ENCODE measurements at places on chromosomes 13 and 19. TPM values are rescaled to one million over a fixed set of nuclear protein-coding genes. Genes with fewer than 3 reads are reported as not detected.

The MRPL54 gene
- polyA plus RNA-seq: 35.9 TPM

The ZGLP1 gene
- 5.4 TPM for polyA plus RNA-seq

The SLC7A9 gene
- 9.7 TPM for polyA plus RNA-seq

The KLC3 gene
- polyA plus RNA-seq: 0.27 TPM

GRCh38 chr19:7701654-7702457, at the start of gene FCER2:
Gene FCER2 (minus strand): TSS chr19:7702131. CDS start chr19:7699760, 2,371 bp downstream.
- DNase-seq: no peak

DNA sequence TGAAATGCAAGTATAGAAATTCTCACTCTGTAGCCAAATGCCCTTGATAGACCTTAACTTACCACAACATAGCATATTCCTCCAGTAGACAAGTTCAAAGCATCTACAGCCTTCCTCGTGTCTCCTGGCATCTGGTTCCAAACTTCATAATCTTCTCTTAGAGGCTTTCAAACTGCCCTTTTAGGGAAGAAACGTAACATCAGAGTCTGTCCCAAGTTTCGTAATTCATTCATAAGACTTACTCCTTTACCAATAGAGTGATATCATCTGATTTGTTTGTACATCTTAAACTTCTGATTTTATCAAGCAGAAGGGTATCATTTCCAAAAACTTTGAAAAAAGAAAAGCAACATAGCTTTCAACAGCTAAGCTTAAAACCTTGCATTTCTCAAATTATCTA, 137.4 kb downstream of the SPRY2 start:
- no peak for DNase-seq

DNA sequence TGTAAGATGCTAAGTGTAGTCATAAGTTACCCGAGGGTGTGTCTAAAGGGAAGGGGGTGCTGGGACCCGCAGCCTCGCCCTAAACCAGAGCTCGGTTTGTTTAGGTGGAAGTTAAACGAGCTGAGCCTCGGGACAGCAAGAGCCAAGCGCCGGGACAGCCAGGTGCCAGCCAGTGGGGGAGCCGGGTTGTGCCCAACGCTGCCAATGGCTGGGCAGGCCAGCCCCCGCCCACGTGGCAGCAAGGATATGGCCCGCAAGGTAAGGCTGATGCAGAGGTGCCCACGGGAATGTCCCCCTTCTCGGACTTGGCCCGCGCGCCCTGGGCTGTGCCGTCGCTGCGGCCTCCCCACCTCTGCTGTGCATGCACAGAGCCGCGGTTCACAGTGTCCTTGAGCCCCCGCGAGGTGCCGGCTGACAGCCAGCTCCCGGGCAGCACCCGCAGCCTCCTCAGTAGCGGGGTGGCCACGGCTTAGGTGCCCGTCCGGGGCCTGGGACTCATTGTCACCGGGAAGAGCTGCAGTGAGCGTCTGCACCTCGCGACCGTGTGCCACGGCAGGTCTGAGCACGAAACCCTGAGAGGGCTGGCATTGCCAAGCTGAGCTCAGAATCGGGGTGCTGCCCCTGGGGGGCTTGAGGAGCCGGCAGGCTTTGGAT, 9.3 kb upstream of the RPS15 start:
- no peak for DNase-seq

DNA sequence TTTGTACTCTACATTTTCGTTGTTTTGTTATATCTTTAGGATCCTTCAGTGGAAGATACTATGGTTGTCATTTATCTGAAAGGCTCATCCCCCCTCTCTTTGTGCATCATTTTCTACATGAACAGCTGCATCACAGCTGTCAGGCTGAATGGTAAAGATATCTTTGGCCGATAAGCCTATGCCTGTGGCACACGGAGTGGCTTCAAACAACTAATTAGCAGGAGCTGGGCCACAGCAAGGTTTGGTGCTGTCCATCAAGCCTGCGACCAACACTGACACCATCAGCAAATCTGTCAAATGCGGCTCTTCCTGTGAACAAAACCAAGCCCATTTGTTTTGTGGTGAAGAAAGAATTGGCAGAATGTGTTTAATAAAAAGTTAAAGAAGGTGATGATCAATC, 334.4 kb downstream of the PCDH9 start:
- no peak for DNase-seq

DNA sequence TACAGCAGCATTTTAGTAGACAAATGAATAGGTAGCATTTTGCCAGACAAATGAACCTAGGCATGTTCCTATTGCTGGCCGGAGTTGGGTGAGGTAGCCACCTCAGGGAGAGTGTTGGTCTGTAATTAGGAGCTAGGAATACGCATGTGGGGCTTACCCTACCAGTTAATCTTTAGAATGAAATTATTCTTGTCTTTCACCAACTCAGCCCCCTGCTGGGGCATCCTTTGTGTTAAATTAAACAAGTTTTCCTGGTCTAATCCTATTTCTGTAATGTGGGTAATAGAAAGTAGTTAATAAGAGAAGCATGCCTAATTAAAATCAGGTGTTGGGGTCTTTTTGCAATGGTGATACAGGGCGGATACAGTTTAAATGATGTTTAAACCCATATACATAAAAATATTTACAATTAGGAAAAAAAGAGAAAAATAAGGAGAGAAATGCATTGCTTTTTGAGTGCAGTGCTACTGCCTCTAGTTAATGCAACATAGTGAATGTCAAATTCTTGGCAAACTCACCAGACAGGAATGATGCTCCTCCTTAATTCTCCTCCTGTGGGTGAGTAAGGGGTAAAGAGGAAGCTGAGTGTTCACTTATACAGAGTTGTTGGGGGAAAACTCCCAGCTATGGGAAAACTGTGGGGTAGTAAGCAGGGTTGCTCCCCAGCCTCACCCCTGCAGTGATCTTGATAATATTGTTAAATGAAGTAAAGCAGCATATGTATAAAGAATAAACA, 276.4 kb upstream of the EDNRB start:
- DNase-seq: no peak

- no peak for DNase-seq
Measured at GRCh38 chr13:21905486-21905885, 234.6 kb downstream of the FGF9 start.

- no peak for DNase-seq
Measured at GRCh38 chr13:51645154-51645650, 60.9 kb downstream of the WDFY2 start.

GRCh38 chr19:18895038-18895823, 727 bp downstream of the CERS1 start:
- DNase-seq: no peak

DNA sequence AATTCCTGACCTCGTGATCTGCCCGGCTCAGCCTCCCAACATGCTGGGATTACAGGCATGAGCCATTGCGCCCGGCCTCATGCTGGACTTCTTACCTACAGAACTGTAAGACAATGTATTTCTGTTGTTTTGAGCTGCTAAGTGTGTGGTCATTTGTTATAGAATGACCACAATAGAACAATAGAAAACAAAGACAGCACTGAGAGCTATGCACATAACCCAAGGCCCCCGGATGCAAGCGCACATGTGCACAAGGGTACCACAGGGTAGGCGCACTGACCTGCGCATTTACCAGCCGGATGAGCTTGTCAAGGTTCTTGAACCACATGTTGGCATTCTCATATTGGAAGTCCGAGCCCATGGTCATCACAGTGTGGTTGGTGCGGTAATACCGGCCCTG, 5.6 kb downstream of the MAN2B1 start:
- DNase-seq: no peak

GRCh38 chr19:48627201-48627864, 8.0 kb downstream of the SPHK2 start:
- DNase-seq: no peak

DNA sequence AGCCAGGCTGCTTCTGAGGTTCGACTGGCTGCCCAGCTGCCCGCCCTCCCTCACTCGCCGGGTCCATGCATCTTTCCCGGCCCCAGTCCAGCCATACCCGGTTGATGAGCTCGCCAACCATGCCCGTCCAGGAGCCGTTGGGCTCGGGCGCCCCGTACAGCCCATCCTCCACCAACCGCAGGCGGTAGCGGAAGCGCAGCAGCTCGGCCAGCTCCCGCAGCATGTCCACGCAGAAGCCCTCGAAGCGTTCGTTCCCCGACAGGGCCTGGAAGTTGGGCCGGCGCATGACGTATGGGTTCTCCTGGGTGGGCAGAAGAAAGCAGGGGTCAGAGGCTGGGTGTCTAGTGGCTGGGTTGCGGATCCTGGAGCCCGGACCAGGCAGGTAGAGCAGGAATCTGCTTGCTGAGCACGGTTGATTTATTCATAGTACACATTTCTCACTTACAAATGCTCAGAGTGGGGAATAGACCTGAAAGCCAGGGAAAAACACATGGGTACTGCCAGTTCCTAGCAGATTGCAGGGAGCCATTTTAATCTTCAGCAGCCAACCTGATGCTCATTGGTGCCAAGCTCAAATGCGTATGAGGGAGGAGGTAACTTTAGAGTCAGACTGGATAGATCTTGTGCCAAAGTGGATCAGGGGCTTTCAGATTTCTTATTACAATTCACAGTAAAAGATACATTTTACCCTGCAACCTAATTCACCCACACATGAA, 27.4 kb downstream of the GRIK5 start:
- no peak for DNase-seq

- no peak for DNase-seq
Measured at GRCh38 chr13:50646070-50646469, 197.4 kb downstream of the DLEU7 start.

DNA sequence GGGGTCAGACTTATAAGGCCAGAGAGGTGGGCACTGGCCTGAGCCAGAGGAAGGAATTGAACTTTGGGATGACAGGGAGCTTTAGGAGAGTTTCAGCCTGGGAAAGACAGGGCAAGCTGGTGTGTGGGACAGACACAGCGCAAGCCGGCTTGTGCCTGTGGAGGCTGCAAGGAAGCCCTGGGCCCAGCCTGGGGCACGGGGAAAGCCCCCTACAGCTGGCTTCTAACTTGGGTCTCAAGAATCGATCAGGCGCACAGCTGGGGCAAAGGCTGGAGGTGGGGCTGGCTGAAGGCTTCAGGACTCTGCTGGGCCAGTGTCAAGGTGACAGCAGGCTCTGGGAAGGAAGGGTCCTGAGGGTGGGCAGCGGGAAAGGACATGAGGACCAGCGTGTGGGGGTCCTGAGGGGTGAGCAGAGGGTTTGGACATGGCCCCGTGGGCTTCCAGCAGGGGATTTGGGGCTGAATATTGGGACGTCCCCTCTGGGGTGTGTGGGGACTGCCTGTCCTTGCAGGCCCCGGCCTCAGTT, 3.0 kb downstream of the PTOV1 start:
- no peak for DNase-seq

Data from left renal pelvis (tissue), 4 donors.